ENCODE measurements at places on chromosomes 3 and 15.
A peak's percentile ranks its signal among the peaks of the same experiment; 100 is the strongest.

- DNase-seq = no peak
Observed at GRCh38 chr3:47430606-47431005, 45.1 kb downstream of the SCAP start.

DNA sequence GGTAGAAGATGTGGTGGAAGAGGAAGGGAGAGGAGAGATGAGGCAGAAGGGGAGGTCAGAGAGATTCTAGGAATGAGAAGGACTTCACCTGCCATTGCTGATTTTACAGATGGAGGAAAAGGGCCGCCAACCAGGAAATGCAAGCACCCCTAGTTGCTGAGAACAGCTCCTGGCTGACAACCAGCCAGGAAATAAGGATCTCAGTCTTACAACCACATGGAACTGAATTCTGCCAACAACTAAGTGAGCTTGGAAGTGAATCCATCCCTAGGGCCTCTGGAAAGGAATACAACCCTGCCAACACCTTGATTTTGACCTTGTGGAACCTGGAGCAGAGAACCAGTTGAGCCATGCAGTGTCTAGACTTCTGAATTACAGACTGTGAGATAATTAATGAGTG lies 86.6 kb downstream of the EDEM1 start:
- DNase-seq = no peak

DNA sequence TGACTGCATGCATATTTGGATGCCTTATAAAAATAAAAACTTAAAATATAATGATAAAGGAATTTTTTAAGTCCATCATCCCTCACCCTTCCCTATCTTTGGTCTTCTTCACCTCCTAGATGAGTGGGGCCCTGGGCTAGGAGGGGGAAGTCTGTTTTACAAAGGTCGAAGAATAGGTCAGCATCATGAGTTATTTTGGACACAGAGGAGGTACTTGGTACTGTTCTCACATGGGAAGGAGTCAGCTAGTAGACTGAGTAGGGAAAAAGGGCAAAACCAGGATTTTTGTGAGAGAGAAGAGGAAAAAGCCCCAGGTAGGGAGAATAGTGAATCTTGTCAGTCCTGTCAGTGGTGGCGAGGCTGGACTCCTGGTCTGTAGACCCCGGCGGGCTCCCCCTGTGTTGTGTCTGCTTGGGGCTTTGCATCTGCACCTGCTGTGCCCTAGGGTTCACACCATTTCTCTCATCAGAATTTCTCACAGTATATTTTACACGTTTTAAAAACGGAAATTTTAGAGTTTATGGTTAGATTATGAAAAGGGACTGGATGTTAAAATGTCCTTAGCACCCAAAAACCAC lies 17.2 kb downstream of the GCSAM start:
- DNase-seq = no peak

- DNase-seq = no peak
Observed at GRCh38 chr3:7929319-7929889, 572.2 kb upstream of the LMCD1 start.

DNA sequence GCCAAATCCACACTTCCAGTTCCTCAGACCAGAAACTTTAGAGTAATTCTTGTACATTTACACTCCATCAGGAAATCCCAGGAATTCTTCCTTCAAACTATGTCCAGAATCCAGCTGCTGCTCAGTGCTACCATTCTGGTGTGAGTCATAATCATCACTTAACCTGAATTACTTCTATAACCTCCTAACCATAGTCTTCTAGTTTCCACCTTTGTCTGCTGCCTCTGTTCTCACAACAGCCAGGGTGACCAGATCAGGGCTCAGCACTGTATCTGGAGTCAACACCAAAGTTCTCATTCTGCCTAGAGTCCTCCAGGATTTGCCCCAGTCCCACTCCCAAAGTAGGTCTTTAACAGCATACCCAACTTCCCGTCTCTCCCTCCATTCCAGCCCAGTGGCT lies 3.4 kb downstream of the CLDND1 start:
- peak; percentile 8 for DNase-seq

- peak; percentile 85 for DNase-seq
Observed at GRCh38 chr3:43185274-43185982, 79.5 kb upstream of the POMGNT2 start.

DNA sequence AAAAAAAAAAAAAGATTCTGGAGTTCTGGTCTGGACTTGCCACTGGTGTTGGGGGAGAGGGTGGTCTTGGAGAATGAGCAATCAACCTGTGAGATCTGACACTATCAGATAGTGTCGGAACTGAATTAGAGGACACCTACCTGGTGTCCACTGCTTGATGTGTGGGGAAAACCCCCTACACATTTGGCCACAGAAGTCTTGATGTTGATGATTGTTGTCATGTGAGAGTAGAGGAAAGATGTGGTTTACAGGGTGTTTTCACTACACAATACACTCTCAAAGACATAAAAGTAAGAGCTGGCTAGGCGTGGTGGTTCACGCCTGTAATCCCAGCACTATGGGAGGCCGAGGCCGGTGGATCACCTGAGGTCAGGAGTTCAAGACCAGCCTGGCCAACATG lies 36.9 kb upstream of the RAB7A start:
- no peak for DNase-seq

GRCh38 chr3:13119471-13120220 lies 46.4 kb upstream of the IQSEC1 start:
- no peak for DNase-seq

DNA sequence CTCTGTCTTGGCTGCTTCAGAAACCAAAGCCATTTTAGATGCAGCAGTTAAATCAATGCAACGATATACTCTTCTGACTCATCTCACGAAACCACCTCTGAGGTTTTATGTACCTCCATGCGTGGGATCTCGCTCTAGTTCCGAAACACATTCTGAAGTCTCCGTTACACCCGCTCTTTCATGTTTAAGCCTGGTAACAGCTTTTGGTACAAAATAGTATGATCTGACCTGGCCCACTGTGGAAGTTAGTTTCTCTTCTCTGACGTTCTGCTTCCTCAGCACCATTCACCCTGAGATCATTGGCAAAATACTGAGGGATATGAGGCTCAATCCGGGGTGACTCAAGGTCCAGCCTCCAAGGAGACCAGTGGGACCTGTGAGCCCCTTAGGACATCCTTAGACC lies 121.9 kb downstream of the TMEM266 start:
- no peak for DNase-seq

DNA sequence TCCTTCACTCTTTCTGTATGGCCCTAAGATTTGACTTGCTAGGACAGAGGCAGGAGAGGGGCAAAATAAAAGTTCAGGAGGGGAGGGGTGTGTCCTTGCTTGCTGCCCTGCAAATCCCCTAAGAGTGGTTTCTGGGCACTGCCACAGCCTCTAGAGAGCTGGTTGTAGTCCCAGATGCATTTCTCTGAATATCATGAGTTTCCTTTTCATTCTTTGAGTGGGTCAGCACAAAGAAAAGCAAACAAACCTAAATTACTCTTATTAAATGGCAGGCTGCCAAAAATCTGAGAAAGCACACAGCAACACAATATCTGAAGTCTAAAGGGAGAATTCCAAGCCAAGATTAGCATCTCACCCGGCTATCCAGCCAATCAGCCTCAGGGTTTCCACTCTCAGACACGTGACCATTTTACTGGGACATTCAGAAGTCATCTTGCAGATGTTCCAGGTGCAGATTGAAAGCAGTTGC lies 919.3 kb downstream of the TUSC7 start:
- peak; percentile 97 for DNase-seq

GRCh38 chr3:169147238-169148008 lies 516.1 kb downstream of the MECOM start:
- DNase-seq = peak; percentile 81

DNA sequence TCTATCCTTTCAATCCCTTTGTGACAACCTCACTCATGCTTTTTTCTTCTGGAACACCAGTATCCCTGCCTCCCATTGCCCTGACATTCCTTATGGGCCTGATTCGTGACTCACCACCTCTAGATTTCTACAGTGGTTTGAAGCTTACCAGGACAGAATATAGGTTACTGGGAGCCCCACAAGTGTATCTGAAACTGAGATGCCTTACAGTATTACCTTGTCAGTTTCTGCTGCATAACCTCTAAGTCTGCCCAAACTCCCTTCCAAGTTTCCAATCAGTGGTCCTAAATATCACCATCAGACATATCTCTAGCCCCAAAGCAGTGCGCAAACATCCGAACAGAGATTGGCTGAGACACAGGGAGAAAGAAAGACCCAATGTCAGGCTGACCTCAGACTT lies 5.6 kb downstream of the CPB1 start:
- peak; percentile 10 for DNase-seq

DNA sequence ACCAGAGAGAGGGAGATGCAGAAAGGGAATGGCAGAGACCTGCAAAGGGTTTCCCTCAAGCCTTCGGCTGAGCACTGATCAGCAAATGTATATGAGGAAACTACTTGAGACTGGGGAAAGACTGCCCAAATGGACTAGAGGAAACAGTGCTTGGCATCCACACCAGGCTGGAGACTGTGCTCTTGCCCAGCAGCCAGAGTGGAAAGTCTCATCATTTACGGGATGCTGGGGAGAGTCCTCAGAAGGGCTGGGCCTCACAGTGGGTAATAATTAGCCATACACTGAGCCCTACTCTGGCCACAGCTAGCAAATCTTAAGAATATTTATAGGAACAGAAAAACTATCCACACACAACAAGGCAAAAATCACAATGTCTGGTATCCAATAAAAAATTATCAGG lies 18.5 kb downstream of the RAB6B start:
- no peak for DNase-seq

DNA sequence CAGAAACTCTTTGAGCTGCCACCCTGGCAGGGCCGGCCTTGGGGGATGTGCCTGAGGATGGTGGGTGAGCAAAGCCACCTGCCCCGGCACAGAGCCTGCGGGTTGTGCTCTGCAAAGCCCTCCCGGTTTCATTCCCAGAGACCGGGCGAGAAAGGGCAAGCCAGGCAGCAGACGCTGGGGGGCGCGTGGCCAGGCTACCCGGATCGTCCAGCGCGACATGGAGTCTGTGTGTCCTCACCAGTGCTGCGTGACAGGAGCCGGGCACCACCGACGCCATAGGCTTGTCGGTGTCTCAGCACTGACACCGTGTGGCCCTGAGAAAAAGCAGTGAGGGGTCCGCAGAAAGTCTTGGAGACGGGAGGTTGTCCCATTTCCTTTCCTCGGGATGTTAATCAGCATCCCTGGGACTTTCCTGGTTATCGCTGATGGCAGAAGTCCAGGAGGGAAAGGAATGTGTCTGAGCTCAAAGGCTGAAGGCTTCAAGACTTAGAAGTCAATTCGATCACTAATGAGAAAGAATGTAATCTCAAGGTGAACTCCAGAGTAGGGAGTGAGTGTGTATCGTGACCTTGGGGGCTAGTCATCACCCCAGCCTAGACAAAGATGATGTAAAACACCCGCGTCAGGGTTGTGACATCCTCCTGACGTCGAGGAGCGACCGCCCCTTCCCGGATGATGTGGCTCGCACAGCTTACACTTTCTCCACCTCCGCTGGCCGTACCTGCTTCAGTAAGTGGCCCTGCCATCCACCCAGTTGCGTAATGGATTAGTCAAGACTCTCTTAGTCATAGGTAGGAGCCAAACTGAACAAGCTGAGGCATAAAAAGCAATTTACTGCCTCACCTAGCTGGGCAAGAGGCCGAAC lies 36.3 kb upstream of the PLA2G4E start:
- DNase-seq = peak; percentile 50

DNA sequence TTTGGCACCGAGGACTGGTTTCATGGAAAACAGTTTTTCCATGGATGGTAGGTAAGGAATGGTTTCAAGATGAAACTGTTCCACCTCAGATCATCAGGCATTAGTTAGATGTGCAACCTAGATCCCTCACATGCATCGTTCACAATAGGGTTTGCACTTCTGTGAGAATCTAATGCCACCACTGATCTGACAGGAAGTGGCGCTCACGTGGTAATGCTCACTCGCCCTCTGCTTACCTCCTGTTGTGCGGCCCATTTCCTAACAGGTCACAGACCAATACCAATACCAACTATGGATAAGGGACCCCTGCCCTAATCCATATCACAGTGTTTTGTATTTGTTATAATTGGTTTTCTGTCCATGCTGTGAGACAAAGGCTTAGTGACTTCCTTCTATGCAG lies 58.9 kb downstream of the SLMAP start:
- no peak for DNase-seq

- DNase-seq = no peak
Observed at GRCh38 chr3:134449951-134450350, 35.8 kb downstream of the ANAPC13 start.

GRCh38 chr3:180680097-180680430 lies 775 bp upstream of the CCDC39 start:
- peak; percentile 56 for DNase-seq

DNA sequence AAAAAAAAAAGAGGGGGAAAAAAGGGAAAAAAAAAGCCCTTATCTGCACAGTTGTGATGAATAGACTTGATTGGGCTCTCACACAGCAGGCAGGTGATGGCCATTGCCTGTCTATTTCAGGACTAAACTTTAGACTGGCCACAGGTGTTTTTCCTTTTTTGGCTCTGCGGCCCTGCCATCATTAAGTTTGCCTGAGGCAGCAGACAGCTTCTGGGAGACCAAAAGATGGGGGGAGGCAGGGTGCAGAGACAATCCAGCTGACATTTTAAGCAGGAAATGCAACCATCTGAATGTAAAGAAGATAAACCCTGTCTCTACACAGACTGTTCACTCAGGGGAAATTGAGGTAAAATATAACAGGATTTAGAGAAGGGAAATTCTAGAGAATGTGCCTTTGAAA lies 295.0 kb upstream of the KCNH8 start:
- DNase-seq = no peak

DNA sequence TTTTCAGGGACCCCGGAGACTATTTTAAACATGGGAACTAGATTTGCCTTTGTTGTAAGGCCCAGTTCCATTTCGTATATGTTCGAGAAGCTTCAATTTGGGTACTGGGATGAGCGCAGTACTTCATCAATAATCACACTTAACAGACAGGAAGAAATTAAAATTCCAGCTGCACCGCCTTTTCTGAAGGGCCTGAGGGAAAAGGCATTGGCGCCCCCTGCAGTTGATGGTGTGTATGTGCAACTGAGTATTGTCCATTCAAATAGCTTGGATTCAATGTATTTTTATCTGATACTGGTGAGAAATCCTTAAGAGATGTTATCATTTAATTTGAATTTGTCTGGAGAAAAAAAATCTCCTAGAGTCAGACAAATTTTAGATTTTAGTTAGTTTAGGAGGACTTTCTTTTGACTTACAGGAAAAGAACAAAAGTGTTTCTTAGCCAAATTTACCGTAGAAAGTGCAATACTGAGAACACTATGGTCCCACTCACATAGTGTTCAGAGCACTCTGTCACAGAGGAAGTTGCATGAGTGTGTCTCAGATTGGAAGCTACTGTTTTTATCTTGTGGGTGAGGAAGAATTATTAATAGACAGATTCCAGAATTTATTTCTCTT lies 5.4 kb upstream of the ALDH1A2 start:
- peak; percentile 78 for DNase-seq

GRCh38 chr15:60423537-60423936 lies 25.8 kb upstream of the ANXA2 start:
- DNase-seq = peak; percentile 96

DNA sequence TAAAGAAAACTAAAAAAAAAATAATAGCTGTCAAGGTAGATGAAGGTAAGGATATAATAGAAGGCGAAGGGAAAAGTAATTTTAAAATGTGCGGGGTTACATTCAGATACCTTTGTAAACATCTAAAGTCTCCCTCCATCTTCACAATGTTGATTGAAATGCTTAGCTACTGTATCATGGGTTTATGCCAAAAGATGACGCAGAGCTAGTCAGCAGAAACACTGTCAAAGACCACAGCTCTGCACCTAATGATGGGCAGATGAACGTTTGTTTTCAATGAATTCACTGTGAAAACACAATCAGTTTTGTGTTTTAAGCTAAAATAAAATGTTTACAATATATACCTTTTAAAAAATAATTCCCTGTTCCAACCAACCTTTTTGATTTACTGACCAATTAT lies 61.2 kb downstream of the RFTN1 start:
- DNase-seq = peak; percentile 77

- DNase-seq = no peak
Observed at GRCh38 chr3:183880121-183880520, 4.6 kb downstream of the PARL start.

Data from choroid plexus epithelial cell (primary cell).